ENCODE measurements at places on chromosomes 1 and 21. TPM values are rescaled to one million over a fixed set of nuclear protein-coding genes. Genes with fewer than 3 reads are reported as not detected.

Gene GPR52
- total RNA-seq: 3.4 TPM

Gene DNAJC16
- total RNA-seq: 29.3 TPM

Gene SH2D5
- 0.35 TPM for total RNA-seq

Gene FAM151A
- total RNA-seq: not detected

Gene ARMH1
- total RNA-seq: 99.7 TPM

Gene HHIPL2
- total RNA-seq: 0.78 TPM

Gene HSD3B2
- total RNA-seq: not detected

GRCh38 chr1:40379785-40380452 is 6.4 kb downstream of the SMAP2 start:
- H3K36me3 ChIP-seq: peaks cover 7% of the 10 kb centered on the region
- DNase-seq: no peak
- H3K4me3 ChIP-seq: peak overlapping the region; percentile 11
- peaks cover 84% of the 10 kb centered on the region for H3K4me1 ChIP-seq
- H3K27me3 ChIP-seq: no peaks in the 10 kb centered on the region
- peak overlapping the region; percentile 99 for H3K27ac ChIP-seq

GRCh38 chr1:117093091-117093534 is 28.4 kb downstream of the TRIM45 start:
- no peak overlapping the region for H3K4me3 ChIP-seq
- no peak overlapping the region for H3K27ac ChIP-seq
- H3K36me3 ChIP-seq: peaks cover 4% of the 10 kb centered on the region
- no peak for DNase-seq
- H3K4me1 ChIP-seq: no peaks in the 10 kb centered on the region

GRCh38 chr1:184197831-184198230 is 146.3 kb downstream of the TSEN15 start:
- no peak overlapping the region for H3K4me3 ChIP-seq
- DNase-seq: no peak
- no peak overlapping the region for H3K27ac ChIP-seq
- H3K4me1 ChIP-seq: no peaks in the 10 kb centered on the region
- H3K27me3 ChIP-seq: no peaks in the 10 kb centered on the region
- H3K36me3 ChIP-seq: no peaks in the 10 kb centered on the region

DNA sequence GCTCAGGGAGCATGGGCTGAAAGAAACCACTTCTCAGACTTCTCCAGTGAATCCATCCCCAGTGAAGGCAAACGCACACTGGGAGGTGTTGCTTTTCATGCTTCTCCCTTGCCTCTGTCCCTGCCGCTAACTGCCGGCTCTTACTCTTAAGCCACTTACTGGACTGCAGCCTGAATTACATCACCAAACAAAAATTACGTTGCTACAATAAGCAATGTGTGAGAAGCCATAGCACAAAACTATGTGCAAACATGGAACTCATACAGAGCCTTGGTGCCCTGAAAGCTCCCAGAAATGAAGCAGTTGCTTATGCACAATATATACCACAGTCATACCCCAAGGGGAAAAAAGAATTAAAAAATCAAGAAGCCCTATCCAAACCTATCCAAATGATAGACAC is 375.2 kb downstream of the KCNH1 start:
- no peak overlapping the region for H3K4me3 ChIP-seq
- no peaks in the 10 kb centered on the region for H3K27me3 ChIP-seq
- no peak overlapping the region for H3K27ac ChIP-seq
- DNase-seq: no peak

GRCh38 chr21:42209801-42210479 is 9.0 kb upstream of the ABCG1 start:
- no peaks in the 10 kb centered on the region for H3K27me3 ChIP-seq
- H3K4me1 ChIP-seq: no peaks in the 10 kb centered on the region
- no peaks in the 10 kb centered on the region for H3K36me3 ChIP-seq
- no peak for DNase-seq
- no peak overlapping the region for H3K27ac ChIP-seq
- H3K4me3 ChIP-seq: no peak overlapping the region

DNA sequence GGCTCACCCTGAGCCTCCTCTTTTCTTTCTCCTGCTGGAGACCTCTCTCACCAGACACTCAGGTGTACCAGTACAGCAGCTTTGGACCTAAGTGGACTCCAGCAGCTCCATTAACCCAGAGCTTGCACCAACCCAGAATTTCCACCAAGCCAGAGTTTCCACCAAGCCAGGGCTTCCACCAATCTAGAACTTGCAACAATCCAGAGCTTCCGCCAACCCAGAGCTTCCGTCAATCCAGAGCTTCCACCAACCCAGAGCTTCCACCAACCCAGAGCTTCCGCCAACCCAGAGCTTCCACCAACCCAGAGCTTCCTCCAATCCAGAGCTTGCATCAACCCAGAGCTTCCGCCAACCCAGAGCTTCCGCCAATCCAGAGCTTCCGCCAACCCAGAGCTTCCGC is 23.2 kb downstream of the CRYAA start:
- no peaks in the 10 kb centered on the region for H3K27me3 ChIP-seq
- H3K36me3 ChIP-seq: no peaks in the 10 kb centered on the region
- H3K4me3 ChIP-seq: no peak overlapping the region

GRCh38 chr1:219659684-219660083 is 46.8 kb upstream of the ZC3H11B start:
- H3K36me3 ChIP-seq: no peaks in the 10 kb centered on the region
- no peak overlapping the region for H3K4me3 ChIP-seq
- no peak overlapping the region for H3K27ac ChIP-seq
- no peak for DNase-seq
- H3K27me3 ChIP-seq: no peaks in the 10 kb centered on the region
- no peaks in the 10 kb centered on the region for H3K4me1 ChIP-seq

DNA sequence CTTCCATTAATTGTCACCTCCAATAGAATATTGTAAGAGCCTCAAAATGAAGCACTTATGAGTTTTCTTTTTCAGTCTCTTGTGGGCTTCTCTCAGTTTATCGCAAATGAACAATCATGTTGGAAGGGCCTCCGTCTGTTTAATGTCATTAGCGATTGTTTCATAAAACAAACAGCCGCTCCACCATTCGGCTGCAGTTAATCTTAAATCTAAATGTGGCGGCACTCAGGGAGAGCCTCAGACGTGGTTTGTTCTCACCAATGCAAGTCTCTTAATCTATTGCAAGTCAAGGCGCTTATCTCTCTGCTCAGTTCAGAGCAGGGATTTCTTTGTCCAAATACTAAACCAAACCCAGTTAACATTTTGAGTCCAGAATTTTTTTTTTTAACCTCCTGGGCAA is 34.9 kb upstream of the ESRRG start:
- H3K4me3 ChIP-seq: no peak overlapping the region
- no peaks in the 10 kb centered on the region for H3K27me3 ChIP-seq
- H3K27ac ChIP-seq: no peak overlapping the region
- H3K36me3 ChIP-seq: no peaks in the 10 kb centered on the region

GRCh38 chr1:10056599-10056987 is 23.8 kb downstream of the UBE4B start:
- H3K4me3 ChIP-seq: no peak overlapping the region
- H3K36me3 ChIP-seq: no peaks in the 10 kb centered on the region
- H3K4me1 ChIP-seq: no peaks in the 10 kb centered on the region

GRCh38 chr1:206117151-206117948 is at the start of gene AVPR1B:
AVPR1B (minus strand) TSS chr1:206117388; CDS start chr1:206116890, 498 bp downstream.
- no peak for DNase-seq
- H3K36me3 ChIP-seq: no peaks in the 10 kb centered on the region
- no peaks in the 10 kb centered on the region for H3K4me1 ChIP-seq
- no peak within 1 kb of the TSS for H3K27ac ChIP-seq
- H3K27me3 ChIP-seq: no peaks in the 10 kb centered on the region
- H3K4me3 ChIP-seq: no peak within 1 kb of the TSS

GRCh38 chr1:231093156-231093922 is 53.3 kb upstream of the FAM89A start:
- H3K27me3 ChIP-seq: no peaks in the 10 kb centered on the region
- no peak overlapping the region for H3K27ac ChIP-seq

DNA sequence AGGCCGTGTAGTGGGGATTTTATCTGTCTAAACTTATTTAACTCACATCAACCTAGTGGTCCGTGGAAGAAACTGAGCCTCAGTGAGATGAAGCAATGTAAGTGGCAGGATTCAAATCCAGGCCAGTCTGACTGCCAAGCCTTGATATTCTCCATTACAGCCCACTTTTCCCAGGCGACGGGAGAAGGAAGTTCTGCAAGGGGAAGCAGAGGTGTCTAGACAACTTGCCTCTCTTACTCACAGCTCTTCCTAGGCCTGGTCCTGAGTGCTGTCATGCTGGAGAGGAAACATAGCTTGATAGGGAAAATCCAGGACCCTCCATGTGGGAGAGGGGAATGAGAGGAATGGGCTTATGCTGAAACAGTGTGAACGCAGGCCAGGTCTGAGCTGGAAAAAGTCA is 9.1 kb downstream of the CTSE start:
- H3K4me1 ChIP-seq: peaks cover 12% of the 10 kb centered on the region
- H3K36me3 ChIP-seq: no peaks in the 10 kb centered on the region
- no peaks in the 10 kb centered on the region for H3K27me3 ChIP-seq
- H3K4me3 ChIP-seq: no peak overlapping the region

DNA sequence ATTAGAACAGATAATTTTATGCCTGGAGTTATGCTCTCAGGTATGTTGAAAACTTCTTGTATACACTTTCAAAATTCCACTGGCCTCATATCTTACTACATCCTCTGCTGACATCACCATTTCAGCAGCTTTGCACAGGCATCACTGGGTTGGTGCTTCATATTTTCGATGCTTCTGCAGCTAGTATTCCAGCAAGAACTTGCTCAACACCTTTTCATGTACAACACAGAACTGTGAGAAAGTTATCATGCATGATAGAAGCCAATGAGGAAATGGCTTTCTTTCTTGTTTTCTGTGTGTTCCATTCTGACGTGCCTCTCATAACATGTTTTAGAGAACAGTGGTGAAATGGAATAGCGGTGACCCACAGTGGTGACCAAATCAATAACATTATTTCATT is 5.1 kb upstream of the GBP5 start:
- H3K27ac ChIP-seq: peak overlapping the region; percentile 69
- peak overlapping the region; percentile 41 for H3K4me3 ChIP-seq
- H3K36me3 ChIP-seq: no peaks in the 10 kb centered on the region
- no peaks in the 10 kb centered on the region for H3K27me3 ChIP-seq
- no peak for DNase-seq
- peaks cover 74% of the 10 kb centered on the region for H3K4me1 ChIP-seq

DNA sequence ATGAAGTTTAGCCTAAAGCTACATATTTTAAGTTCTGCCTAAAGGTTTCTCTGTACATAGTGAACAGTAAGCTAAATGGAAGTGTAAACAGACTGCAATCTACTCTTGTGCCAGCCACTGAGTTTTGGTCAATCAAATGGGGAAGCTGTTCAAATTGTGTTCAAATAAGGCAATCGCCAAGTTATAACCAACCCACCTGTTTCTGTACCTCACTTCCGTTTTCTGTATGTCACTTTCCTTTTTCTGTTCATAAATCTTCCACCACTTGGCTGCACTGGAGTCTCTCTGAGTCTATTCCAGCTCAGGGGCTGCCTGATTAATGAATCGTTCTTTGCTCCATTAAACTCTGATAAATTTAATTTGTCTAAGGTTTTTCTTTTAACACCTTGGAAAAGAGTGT is 10.8 kb upstream of the THEM4 start:
- no peak overlapping the region for H3K4me3 ChIP-seq
- H3K27ac ChIP-seq: no peak overlapping the region
- no peak for DNase-seq
- no peaks in the 10 kb centered on the region for H3K36me3 ChIP-seq
- no peaks in the 10 kb centered on the region for H3K27me3 ChIP-seq
- peaks cover 5% of the 10 kb centered on the region for H3K4me1 ChIP-seq

- H3K4me3 ChIP-seq: no peak overlapping the region
- peak; percentile 28 for DNase-seq
- H3K36me3 ChIP-seq: no peaks in the 10 kb centered on the region
- no peak overlapping the region for H3K27ac ChIP-seq
- H3K27me3 ChIP-seq: no peaks in the 10 kb centered on the region
These were observed 154.8 kb downstream of the SLC45A1 start for GRCh38 chr1:8472668-8473067.
